ENCODE measurements at places on chromosomes 7 and 10. TPM values are rescaled to one million over a fixed set of nuclear protein-coding genes. Genes with fewer than 3 reads are reported as not detected.

- DNase-seq, result no peak
Measured at GRCh38 chr7:57203161-57203791, 71.0 kb upstream of the ZNF479 start.

- DNase-seq, result no peak
Measured at GRCh38 chr10:118057361-118057760, 10.6 kb upstream of the RAB11FIP2 start.

DNA sequence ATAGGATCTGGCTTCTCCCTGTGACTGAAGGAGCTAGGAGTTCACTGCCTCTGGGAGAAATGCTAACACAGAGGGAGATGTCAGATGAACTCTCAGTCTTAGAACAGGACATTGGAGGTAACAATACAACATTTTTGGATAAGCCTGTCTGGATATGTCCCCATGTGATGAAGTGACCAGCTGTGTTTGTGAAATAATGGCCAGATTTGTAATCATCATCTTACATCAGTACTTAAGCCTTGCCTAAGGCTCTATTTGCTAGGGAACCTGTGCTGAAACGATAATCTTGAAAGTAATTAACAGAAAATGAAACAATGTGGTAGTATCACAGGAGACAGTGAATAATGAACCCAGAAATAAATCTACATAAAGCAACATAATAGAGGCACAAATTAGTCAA is 56.2 kb downstream of the CRPPA start:
- DNase-seq, result no peak

- no peak for DNase-seq
Measured at GRCh38 chr10:128466831-128467371, 340.7 kb upstream of the MKI67 start.

DNA sequence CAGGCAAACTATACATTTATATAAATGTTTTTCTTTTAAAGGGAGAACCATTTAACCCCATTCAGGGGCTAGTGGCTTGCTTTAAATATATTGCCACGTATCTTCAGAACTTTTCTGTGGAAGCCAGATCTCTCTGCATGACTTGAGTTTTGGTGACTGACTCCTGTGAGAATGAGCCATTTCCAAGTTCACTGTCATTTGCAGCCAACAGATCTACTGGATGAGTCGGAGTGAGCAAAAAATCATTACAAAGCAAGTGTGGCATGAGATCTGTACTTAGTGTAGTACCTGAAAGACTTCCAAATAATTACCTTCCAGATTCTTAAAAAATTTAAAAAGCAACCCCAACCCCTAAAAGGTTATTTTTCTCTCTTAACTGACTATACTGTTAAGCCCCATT is 45.6 kb downstream of the PDSS1 start:
- no peak for DNase-seq

DNA sequence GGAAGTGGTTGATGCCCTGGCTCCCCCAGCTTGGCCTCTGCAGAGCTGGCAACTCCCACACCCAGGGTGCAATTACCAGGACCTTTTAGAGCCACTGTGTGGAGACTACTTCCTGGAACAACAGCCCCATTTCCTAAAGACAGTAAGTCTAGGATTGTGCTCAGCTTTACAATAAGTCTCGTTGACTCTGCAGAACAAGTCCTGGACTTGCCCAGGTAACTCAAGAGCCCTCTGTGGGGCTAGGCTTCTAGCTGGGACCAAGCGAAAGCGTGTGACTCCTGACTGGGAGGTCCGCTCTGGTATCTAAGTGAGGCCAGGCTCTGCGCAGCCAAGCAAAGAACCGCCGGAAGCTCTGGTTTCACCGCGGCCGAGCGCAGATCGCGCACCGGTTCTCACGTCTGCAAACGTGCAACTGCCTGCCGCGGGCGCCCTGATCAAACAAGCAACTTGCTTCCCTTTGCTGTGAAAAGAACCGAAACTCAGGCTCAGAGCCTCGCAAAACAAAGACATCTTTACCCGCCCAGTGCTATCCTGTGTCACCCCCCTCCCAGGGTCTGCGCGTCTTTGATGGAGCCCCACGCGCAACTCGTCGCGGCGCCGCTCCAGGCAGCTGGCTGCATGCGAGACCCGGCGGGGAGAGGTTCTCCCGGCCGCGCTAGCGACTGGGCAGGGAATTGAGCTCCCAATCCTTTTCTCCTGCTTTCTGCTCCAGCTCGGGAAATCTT is 4.4 kb upstream of the PDLIM1 start:
- peak; percentile 47 for DNase-seq

- DNase-seq, result no peak
Measured at GRCh38 chr7:105402221-105403095, 13.7 kb upstream of the SRPK2 start.

DNA sequence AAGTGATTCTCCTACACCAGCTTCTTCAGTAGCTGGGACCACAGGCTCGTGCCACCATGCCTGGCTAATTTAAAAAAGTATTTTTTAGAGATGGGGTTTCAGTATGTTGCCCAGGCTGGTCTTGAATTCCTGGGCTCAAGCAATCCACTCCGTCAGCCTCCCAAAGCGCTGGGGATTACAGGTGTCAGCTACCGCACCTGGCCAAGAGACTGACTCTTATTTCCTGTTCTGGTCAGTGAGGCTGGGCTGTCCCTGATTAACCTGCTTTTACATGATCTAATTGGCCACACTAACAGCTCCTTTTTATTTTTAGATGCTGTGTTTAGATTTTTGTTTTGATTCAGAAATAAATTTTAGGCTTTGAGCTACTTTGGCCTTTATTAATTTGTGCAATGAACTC is 203.9 kb downstream of the NXPH1 start:
- DNase-seq, result no peak

DNA sequence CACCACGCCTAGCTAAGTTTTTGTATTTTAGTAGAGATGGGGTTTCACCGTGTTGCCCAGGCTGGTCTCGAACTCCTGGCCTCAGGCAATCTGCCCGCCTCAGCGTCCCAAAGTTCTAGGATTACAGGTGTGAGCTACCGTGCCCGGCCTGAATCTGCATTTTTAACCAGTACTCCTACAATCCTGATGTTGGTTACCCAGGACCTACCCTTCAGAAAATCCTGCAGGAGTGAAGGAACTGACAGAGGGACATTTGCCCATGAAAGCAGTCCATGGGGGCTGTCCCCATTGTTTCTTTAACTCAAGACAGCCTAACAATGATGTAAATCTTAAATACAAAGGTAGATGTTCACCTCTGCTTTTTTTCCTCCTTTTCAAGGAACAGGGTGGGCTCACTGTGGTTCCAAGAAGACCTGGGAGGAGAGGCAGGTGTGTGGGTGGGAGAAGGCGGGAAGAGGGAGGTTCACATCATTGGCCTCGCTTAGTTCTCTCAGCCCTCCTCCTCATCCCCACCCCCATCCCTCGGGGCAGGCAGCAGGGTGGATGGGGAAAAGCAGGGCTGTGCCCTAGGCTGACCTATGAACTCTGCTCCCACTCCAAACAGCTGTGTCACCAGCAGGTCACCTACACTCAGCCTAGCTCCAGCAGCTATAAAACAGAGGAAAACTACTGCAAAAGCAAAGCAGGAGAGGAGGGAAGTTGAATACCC is 13.5 kb downstream of the LRRC20 start:
- no peak for DNase-seq

GRCh38 chr7:84251277-84251781 is 56.7 kb upstream of the SEMA3A start:
- DNase-seq, result no peak

DNA sequence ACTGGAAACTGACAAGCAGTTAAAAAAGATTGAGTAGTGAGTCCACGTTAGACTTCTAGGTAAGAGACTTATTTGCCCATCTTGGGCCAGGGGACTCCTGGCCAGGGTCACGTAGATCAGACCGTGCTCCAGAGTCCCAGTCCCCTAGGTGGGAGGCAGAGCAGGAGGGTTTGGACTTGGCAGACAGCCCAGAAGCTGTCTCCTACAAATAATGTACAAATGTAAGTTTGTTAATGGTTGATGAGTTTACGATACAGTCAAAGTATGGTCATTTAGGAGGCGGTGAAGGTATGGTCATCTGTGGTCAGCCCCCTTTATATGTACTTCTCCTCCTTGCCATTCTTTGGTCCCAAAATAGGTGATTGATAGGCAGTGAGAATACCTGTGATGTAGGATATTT is 28.2 kb downstream of the INPP5F start:
- DNase-seq, result no peak

CTNNA3 gene
- polyA plus RNA-seq, result 2.0 TPM

PAX2 gene
- polyA plus RNA-seq, result not detected

ADRA2A gene
- polyA plus RNA-seq, result 15.0 TPM

MACROH2A2 gene
- polyA plus RNA-seq, result 18.4 TPM

ANXA7 gene
- 103 TPM for polyA plus RNA-seq
